ENCODE measurements at places on chromosomes 2 and 18.

DNA sequence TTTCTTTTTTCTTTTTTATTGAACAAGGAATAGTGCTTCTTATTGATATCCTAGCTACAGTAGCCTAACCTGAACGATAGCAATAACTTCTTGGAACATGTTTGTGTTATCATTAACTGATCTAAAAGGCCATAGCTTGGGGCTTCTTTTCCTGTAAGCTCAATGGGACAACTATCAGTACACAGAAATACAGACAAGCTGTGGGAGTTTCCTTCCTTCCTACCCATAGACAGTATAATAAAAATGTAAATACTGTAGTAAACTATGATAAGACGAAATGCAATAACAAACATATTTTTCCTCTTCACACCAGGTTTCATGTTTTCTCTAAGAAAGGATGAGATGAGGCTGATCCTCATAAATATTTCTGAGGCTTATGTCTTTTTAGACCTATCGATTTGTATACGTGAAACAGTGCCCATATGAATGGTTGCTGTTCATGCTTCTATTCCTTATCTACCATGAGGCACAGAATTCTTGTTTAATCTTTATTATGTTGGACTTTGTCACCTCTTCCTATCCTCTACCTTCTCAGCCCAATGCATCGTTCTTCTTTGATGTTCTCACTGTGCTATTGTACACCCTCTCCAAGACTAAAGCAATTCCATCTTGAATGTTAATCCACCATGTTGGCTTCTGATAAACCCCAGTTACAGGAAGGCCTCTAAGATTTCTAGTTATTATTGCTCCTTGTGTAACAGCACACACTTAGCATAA, 361.4 kb downstream of the DCC start:
- DNase-seq, result no peak

DNA sequence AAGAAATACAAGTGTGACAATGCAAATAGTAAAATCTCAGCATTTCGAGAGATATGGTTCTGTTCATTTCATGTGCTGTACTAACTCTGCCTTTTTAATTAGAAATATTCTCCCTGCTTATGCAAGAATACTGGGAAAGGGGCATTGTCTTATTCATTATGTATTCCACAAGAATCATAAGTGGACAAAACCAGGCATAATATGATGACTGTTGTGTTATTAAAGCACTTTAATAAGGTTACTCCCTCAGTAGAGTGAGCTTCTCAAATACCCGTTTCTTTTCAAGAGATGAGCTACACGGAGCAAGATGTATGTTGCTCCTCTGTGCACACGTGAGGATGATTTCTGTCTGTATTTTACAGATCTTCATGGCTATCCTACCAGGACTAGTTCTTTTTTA, 638.7 kb upstream of the FANCL start:
- DNase-seq, result no peak

GRCh38 chr2:31239593-31240177, 5.7 kb downstream of the EHD3 start:
- no peak for DNase-seq

DNA sequence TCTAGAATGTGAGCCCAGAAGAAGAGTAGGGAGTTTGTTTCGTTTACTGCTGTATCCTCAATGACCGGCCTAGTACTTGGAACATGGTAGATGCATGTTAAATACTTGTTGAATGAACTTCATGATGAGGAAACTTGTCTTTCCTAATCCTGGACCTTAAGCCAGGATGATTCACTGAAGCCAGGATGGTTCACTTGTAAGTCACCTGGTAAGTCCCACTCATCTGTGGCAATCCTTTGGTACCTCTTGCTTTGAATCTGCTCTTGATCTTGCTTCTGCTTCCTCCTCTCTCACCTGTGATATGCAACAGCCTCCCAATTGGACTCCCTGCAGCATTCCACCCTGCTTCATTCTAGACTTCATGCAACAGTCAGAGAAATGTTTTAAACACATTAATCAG, 43.6 kb downstream of the QPCT start:
- peak; percentile 92 for DNase-seq

- DNase-seq, result peak; percentile 40
Observed at GRCh38 chr2:168184681-168185513, 62.5 kb downstream of the STK39 start.

DNA sequence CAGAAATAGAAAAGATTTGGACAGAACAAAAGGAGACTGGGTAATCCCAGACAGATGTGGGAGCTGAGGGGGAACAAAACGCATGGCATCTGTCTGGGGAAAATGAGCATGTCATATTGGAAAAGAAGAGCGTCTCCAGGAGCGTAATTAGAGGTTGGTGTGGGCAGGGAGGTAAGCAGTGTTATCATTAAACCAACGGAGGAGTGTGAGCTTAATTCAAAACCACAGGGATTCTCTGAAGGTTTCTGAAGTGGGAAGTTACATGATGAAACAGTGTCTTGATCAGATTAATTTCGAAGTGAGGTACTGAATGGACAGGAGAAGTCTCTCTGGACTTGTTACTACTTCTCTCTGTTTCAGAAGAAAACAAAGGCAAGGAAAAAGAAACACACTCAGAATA, 53.3 kb downstream of the DTNB start:
- DNase-seq, result no peak
